ENCODE measurements at places on chromosomes 7 and 10.

- H3K27ac ChIP-seq: no peak overlapping the region
- H3K27me3 ChIP-seq: no peaks in the 10 kb centered on the region
- H3K4me1 ChIP-seq: no peaks in the 10 kb centered on the region
- H3K4me3 ChIP-seq: no peak overlapping the region
- no peaks in the 10 kb centered on the region for H3K36me3 ChIP-seq
Measured at GRCh38 chr10:48503293-48503911, 101.5 kb downstream of the ARHGAP22 start.

DNA sequence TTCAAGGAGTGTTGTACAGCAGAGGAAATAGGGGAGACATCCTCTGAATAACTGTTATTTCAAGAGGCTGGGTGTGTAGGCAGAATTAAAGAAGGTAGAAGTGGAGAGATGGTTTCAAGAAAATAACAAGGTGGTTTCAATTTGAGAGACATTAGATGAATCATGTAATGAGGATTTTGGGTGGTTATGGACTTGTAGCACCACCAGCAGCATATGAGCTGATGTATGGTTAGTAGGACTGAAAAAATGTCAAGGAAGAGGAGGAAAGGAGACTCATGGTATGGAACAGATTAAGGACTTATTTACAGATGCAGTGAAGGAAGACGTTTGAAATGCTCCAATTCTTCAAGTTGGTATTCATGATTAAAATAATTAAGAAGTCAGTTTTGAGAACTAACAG, 166.2 kb downstream of the EXOC4 start:
- H3K4me3 ChIP-seq: no peak overlapping the region
- no peak for DNase-seq
- H3K27me3 ChIP-seq: no peaks in the 10 kb centered on the region
- H3K36me3 ChIP-seq: no peaks in the 10 kb centered on the region

- H3K36me3 ChIP-seq: no peaks in the 10 kb centered on the region
- H3K27ac ChIP-seq: no peak overlapping the region
- DNase-seq: no peak
- H3K4me1 ChIP-seq: no peaks in the 10 kb centered on the region
Measured at GRCh38 chr10:29828440-29828894, 193.7 kb upstream of the SVIL start.

DNA sequence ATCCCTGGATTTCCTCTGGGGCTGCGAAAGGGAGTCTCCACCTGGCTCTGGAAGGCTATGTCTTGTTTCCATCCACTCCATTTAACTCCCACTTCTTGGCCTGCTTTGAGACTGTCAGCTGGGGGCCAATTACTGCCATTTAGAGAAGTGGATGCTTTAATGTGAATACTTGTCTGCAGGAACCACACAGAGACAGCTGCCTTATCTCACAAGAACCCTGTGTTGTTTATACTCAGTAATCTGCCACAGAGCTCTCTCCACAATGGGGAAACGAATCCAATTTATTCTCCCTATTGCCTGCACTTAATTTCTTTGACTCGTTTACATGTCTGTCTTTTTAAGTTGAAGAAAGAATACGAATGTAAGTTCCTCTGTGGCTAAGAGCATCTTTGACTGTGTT, 787.0 kb upstream of the C7orf33 start:
- no peak overlapping the region for H3K27ac ChIP-seq
- DNase-seq: peak; percentile 81
- H3K27me3 ChIP-seq: no peaks in the 10 kb centered on the region
- H3K4me1 ChIP-seq: peaks cover 2% of the 10 kb centered on the region
- H3K36me3 ChIP-seq: no peaks in the 10 kb centered on the region

- H3K4me3 ChIP-seq: no peak overlapping the region
- peaks cover under 1% of the 10 kb centered on the region for H3K27me3 ChIP-seq
- H3K27ac ChIP-seq: no peak overlapping the region
- no peak for DNase-seq
- H3K36me3 ChIP-seq: no peaks in the 10 kb centered on the region
Measured at GRCh38 chr7:30471205-30471604, 7.4 kb downstream of the NOD1 start.

DNA sequence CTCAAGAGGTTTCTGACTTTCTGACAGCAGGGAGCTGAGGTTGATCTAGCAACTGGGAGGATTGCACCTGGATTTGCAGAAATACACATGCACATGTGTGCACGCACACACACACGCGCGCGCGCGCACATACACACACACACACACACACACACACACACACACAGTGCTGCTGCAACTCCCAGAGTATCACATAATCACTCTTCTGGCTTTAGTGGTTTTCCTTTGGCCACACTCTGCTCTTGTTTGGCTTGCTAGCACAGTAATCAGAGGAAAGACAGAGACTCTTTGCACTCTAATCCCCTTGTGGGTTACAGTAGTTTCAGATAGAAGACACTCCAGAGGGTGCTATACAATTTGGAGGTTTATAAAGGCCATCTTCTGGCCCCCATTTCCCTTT, 705.0 kb downstream of the AUTS2 start:
- no peaks in the 10 kb centered on the region for H3K4me1 ChIP-seq
- H3K36me3 ChIP-seq: no peaks in the 10 kb centered on the region
- H3K4me3 ChIP-seq: no peak overlapping the region
- DNase-seq: no peak
- no peaks in the 10 kb centered on the region for H3K27me3 ChIP-seq

GRCh38 chr10:78436706-78437406, 403.2 kb downstream of the RPS24 start:
- H3K4me1 ChIP-seq: peaks cover 27% of the 10 kb centered on the region
- H3K27me3 ChIP-seq: no peaks in the 10 kb centered on the region
- no peaks in the 10 kb centered on the region for H3K36me3 ChIP-seq
- H3K27ac ChIP-seq: no peak overlapping the region
- H3K4me3 ChIP-seq: no peak overlapping the region

DNA sequence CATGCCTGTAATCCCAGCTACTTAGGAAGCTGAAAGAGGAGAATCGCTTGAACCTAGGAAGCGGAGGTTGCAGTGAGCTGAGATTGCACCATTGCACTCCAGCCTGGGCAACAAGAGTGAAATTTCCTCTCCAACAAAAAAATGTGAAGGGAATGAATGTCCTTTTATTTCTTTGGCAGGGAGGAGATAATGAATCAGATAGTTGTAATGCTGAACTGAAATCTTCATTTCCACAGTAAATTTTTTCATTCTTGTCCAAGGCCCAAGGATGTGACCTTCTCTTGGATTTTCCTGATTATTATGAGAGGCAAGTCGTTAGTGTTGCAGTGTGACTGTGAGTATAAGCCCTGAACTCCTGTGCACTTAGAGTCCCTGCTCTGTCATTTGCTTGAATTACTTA, 13.6 kb downstream of the STAMBPL1 start:
- H3K4me3 ChIP-seq: no peak overlapping the region
- no peak for DNase-seq
- peaks cover 2% of the 10 kb centered on the region for H3K4me1 ChIP-seq
- no peak overlapping the region for H3K27ac ChIP-seq
- no peaks in the 10 kb centered on the region for H3K27me3 ChIP-seq
- H3K36me3 ChIP-seq: no peaks in the 10 kb centered on the region

DNA sequence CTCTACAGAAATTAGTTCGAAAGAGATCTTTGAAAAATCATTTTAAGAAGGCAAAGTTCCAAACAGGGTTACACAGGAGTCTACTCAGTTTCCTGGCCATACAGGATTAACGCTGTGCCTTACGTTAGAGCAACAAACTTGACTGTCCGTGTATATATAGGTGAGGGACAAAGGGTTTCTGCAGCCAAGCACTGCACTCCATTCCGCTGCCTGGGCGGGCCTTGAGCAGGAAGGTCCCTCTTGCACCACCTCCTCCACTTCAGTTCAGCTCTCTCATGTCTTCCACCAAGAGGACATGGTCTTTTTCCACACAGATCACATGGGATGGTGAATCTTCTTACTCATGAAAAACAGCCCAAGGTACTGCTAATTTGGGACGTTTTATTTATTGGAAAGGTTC, 43.2 kb downstream of the MCMBP start:
- H3K4me3 ChIP-seq: no peak overlapping the region
- H3K4me1 ChIP-seq: no peaks in the 10 kb centered on the region
- H3K27ac ChIP-seq: no peak overlapping the region

GRCh38 chr10:105837951-105838350, 1196.9 kb downstream of the SORCS3 start:
- H3K27me3 ChIP-seq: no peaks in the 10 kb centered on the region
- H3K4me1 ChIP-seq: no peaks in the 10 kb centered on the region
- no peak overlapping the region for H3K27ac ChIP-seq
- DNase-seq: peak; percentile 13
- H3K36me3 ChIP-seq: no peaks in the 10 kb centered on the region

DNA sequence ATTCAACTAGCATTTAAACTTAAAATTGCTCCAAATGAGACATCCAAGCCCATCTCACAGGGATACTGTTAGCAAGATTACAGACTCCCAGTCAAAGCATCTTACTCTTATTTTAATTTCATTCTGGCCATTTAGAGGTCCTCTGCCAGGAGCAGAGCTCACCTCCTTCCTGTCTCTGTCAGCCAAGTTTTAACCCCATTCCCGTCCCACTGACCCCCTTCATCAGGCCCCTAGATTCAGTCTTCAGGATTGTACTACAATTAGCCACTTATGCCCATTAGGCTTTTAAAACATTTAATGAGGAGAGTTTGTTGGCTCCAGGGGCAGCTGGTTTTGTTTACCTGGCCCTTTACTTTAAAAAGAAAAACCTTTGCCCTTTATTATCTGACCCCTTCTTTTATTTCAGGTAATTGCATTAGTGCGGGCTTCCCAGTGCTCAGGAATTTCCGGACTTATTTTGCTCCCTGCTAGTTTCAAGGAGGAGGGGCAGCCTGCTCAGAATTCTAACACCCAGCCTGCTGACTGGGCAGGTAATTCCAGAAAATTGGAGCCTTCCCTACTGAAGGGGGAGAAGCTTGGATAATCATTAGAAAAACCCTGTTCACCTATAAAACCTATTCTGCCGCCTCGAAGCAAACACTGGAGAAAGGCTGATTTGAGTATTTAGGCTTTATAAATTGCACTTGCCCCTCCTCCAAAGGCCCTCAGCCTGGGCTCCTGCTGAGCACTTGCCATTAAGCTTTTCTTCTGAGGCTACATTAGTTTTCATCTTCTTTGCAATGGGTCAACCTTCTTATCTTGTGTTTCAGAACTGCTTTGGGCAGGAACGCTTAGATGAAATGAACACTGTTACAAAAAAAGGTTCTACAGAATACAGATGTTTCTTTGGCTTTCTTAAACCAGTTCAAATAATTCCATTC, 200.5 kb upstream of the HPS1 start:
- no peak overlapping the region for H3K4me3 ChIP-seq
- DNase-seq: peak; percentile 86
- H3K27me3 ChIP-seq: no peaks in the 10 kb centered on the region
- H3K36me3 ChIP-seq: no peaks in the 10 kb centered on the region
- H3K27ac ChIP-seq: peak overlapping the region; percentile 88
- H3K4me1 ChIP-seq: peaks cover 2% of the 10 kb centered on the region

DNA sequence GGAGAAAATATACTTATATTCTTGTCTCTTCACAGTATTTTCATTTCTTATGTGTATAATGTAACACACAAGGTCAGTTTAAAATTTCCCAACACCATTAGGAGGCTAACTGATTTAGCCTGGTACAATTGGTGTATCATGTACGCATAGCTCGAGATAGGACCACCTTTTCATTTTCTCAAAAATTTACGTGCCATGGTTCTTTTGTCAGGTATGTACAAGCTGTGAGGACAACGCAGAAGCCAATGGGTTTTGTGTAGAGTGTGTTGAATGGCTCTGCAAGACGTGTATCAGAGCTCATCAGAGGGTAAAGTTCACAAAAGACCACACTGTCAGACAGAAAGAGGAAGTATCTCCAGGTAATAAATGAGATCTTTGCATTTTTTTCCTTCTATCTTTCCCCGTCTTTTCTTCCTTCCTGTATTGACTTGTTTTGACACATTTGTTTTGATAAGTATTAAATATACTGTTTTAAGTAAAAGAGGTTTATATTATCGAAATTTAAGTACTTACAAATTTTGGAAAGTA, 55.0 kb downstream of the TRIM24 start:
- DNase-seq: no peak
- H3K4me3 ChIP-seq: no peak overlapping the region
- no peaks in the 10 kb centered on the region for H3K27me3 ChIP-seq
- H3K27ac ChIP-seq: no peak overlapping the region
- H3K36me3 ChIP-seq: peaks cover 5% of the 10 kb centered on the region

DNA sequence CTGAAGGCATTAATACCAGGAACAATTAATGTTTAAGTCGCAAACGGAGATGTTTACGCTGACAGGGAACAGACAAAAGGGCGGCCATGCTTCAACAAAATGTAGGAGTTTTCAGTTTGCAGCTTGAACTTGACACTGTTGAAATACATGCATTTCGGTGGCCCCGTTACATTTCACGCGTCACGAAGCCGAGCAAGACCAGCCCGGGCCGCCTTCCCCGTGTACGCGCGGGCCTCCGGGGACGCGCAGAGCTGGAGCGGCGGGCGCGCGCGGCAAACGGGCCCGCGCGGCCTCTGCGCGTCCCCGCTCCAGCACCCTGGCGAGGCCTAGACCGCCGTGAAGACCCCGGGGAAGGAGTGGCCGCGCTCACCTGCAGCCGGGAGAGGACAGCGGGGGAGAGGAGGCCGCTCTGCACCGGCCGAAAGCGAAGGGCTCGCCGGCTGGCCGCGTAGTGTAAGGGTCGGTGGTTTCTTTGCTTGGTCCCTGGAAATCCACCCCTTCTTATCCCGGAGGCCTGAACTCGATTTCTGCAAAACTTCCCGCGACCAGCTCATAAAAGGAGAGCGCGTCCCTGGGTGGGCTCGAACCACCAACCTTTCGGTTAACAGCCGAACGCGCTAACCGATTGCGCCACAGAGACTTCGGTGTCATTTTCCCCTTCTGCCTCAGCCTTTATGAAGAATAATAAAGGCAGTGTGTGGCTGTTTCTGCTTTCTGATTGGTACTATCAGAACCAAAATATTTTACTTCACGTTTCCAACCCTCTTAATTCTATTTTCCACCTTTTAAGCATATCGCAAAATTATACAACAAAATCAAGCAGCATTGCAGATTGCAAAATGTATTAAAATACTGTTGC, 11.4 kb upstream of the EBLN1 start:
- H3K4me1 ChIP-seq: no peaks in the 10 kb centered on the region
- H3K36me3 ChIP-seq: no peaks in the 10 kb centered on the region
- no peaks in the 10 kb centered on the region for H3K27me3 ChIP-seq
- H3K4me3 ChIP-seq: peak overlapping the region; percentile 87
- peak overlapping the region; percentile 80 for H3K27ac ChIP-seq

- H3K4me3 ChIP-seq: no peak overlapping the region
- H3K27me3 ChIP-seq: no peaks in the 10 kb centered on the region
- H3K27ac ChIP-seq: no peak overlapping the region
- peak; percentile 4 for DNase-seq
- no peaks in the 10 kb centered on the region for H3K4me1 ChIP-seq
Measured at GRCh38 chr7:25619963-25620799, 391.9 kb upstream of the NPVF start.

DNA sequence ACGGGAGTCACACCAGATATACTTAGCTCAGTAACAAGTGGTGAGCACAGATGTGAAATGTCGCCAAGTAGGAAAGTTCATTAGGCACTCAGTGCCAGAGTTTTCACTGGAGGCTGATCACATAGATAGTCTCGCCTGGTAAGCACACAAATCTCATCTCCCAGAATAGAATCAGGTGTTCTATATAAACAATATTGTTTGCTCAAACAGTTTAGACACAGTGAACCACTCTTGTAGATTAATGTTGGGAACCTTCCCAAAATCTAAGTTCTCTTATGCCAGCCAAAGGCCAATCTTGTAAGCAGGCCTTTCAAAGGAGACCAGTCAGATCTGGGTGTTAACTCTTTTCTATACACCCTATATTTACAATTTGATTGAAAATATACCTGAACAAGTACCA, 716.5 kb upstream of the GRM3 start:
- no peaks in the 10 kb centered on the region for H3K4me1 ChIP-seq
- no peak overlapping the region for H3K27ac ChIP-seq
- H3K27me3 ChIP-seq: no peaks in the 10 kb centered on the region
- no peak for DNase-seq
- H3K36me3 ChIP-seq: no peaks in the 10 kb centered on the region
